NCI-H524 (cell line): ENCODE measurements at places on chromosomes 6 and 20.

DNA sequence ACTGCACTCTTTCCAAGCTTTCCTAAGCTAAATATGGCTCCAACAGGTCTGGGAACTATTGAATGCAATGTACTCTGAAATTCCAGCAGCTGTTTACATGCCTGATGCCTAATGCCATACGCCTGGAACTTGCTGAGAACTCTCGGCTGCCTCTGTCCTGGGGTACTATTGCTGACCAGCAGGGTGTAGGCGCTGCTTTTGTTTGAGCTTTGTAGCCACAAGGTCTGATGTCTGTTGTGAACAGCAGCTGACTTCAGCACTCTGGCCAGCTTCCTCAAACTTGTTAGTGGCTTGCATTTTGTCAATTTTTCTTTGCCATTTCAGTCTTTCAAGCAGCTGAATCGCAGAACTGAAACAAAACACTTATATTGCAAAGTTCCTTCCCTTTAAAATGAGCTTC, 26.7 kb downstream of the SAYSD1 start:
- DNase-seq: no peak

DNA sequence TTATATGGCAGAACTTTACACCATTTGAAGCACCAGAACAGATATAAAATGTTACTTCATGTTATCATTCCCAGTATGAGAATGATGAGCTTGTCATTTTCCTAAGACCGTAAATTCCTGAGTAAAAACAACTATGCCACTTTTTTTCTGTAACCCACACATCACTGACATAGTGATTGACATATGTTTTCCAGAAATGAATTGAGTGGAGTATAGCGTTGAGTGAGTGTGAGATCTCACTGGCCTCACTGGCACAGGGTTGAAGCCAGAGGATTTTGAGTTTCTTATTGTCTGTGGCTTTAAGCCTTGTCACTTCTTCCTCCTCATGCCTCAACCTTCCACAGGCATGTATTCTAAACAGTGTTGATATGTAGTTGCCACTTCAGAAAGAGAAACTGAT, 62.3 kb downstream of the PDE7B start:
- DNase-seq: no peak

DNA sequence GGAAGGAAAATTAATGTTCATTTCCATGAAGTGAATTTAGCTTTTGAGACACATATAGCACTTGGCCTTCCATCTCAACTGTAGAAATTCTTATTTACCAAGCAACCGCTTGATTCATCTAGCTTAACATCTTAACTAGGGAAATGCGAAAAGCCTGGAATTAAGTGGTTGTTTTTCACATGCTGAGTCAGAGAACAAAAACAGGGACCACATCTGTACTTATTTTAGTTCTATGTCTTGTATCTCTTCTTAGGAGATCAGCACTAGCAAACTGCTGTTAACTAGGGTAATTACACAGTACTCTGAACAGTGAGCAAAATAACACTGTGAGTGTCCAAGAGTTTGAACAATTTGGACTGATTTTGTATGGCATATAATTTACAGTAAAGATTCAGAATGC, 590.9 kb upstream of the NRSN1 start:
- DNase-seq: no peak

DNA sequence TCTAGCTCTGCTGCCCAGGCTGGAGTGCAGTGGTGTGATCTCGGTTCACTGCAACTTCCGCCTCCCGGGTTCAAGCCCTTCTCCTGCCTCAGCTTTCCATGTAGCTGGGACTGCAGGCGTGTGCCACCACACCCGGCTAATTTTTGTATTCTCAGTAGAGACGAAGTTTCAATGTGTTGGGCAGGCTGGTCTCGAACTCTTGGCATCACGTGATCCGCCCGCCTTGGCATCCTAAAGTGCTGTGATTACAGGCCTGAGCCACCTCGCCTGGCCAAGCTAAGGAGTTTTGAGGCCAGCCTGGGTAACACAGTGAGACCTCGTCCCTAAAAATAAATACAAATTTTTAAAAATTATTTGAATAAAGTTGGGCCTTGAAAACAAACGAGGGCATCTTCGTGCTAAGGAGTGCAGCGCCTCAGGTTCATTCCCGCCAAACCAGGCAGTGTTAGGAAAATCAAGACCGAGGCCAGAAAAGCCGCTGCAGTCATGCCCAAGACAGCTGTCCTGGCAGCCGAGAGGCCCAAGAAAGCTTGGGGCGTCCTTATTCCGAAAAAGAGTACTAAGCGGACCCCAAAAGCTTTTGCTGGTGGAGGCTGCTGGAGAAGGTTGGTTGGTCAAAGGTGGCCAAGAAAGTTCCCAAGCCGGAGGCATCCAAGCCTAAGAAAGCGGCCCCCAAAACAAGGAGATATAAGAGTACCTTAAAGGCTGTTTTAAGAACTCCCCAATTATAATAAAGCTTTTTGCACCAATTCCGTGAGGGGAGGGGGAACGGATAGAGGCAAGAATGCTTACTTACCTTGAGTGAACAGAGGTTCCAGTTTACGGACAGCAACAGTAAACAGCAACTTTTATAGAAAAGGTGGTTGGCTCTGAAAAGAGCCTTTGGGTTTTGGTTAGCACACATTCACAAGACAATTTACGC, 109.0 kb downstream of the HFE start:
- DNase-seq: peak; percentile 23

DNA sequence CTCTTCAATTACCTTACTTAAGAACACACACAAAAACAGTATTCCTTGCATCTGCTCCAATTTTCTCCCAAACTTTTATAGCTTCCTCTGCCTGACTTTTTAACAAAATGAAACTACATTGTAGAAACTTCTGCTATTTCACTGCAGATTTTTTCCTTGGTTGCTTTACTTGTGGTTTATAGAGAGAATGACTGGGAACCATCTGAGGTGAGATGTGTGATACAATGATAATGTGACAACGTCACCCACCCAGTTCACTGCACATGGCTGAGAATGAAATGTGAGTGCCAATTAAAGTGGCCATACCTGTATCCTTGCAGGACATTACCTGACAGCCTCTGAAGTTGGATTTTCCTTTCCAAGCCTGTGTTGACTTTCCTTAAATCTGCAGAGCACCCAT, 258.4 kb downstream of the CD83 start:
- no peak for DNase-seq

DNA sequence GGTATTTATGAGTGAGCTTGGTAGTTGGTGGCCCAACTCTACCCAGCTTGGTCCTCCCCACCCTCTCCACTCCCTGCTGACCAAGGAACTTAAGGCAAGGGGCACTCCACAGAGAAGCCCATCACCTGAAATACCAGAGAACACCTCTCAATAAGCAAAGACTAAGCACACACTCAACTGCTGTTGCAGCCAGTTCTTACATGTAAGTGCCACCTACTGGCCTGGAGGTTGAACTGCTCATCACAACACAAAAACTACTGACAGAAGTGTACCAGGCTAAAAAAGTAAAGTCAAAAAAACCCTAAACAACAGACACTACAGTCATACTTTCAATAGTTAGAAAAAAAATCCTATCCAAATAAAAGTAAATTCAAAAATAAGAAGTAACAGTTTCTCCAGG, 146.2 kb downstream of the FAM83B start:
- DNase-seq: no peak

DNA sequence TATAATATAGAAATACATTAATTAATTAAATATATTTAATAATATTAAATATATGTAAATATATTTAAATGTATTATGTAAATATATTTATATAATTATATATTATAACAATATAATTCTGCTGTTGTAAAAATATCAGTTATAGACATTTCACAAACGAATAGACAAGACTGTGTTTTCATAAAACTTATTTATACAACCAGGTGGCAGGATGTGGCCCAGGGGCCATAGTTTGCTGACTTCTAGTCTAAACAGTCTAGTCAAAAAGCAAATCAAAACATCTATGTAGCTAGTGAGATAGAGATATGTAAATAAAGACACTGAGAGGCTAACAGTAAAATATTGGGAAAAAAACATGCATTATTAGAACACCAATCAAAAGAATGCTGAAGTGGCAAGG, 136.4 kb downstream of the TBXT start:
- DNase-seq: no peak

DNA sequence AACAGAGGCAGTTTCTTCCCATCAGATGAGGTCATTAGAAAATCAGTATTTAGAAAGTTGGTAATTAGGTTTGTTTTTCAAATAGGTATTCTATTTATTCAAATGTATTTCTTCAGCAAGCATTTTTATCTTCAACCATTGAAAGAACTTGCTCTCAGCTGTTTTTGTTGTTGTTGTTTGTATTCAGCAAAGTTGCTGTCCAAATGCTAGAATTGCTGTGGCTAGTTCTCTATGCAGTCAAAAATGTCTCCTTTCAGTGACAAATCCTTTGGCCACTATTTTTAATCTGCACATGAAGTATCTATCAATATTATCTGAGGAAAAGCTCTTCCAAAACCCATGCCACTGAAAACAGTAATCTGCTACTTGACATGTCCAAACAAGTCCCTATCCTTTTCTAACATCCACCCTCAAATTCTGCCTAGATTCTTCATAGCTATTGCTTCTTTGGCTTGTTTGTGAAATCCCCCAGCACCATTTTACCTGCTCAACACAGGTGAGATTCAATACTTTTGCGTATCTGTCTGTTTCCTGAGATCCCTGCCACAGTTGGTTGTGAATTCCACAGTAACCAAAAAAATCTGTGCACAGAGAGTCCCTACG, 1005.4 kb downstream of the GRIK2 start:
- DNase-seq: no peak

DNA sequence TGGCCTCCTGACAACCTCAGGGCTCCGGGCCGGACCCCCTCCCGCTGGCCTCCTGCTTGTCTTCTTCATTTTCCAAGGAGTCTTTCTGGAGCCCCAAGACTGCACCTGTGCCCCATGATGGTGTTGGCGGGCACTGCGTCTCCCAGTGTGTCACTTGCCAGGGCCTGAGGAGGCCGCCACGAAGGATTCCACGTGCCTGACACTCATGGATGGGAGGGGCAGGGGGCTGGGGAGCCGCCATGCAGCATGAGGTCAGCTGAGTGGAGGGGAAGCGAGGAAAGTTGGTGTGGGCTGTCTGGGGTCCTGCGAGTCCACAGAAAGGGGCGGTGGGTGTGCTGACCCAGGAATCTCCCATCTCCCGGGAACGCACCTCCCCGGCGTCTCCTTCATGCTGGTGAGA, 165.7 kb downstream of the SMOC2 start:
- DNase-seq: no peak

DNA sequence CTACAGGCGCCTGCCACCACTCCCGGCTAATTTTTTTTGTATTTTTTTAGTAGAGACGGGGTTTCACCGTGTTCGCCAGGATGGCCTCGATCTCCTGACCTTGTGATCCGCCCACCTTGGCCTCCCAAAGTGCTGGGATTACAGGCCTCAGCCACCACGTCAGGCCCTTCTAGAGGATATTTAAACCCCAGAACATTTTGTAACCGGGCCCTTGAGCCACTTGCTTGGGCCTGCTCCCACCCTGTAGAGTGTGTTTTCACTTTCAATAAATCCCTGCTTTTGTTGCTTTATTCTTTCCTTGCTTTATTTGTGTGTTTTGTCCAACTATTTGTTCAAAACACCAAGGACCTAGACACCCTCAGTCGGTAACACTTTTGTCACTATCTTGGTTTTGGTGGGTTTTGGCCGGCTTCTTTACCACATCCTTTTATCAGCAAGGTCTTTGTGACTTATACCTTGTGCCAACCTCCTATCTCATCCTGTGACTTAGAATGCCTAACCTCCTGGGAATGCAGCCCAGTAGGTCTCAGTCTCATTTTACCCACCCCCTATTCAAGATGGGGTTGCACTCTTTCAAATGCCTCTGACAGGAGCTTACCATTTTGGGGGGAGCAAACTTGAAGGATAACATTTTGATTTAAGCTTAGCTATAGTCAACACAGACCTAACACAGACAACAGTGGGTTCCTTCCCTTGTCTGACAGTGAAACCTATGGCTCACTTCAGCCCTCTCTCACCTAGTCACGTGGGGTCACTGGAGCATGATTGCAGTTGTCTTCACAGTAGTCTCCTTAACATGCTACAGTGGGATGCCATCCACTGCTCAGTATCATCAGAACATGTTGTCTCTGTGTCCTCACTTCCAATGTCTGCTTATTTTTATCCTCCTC, 27.9 kb upstream of the KIF6 start:
- no peak for DNase-seq

- DNase-seq: no peak
Measured at GRCh38 chr6:145147559-145147958, 587.8 kb downstream of the EPM2A start.

DNA sequence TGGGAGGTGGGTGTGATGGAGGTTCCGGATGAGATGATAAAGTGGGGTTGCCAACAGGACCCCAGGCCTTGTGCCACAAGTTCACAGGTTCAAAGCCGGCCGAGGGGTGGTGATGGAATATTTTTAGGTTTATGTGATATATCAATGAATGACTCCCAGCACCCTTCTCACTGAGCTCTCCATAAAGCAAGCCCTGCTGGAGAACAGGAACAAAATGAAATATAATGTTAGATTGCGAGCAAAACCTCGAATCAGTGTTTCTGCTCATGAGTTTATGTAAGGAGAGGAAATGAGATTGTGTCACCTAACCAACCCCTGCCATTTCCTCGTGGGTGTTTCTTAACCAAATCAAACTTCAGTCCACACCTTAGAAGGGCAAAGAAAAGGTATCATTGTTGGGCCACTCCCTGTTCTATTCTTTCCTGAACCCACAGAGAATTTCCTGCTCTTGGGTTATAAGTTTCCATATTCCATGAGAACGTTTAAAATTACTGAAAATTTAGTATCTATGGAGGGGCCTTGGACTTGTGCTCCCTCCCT, 192.2 kb upstream of the EXOC2 start:
- no peak for DNase-seq

DNA sequence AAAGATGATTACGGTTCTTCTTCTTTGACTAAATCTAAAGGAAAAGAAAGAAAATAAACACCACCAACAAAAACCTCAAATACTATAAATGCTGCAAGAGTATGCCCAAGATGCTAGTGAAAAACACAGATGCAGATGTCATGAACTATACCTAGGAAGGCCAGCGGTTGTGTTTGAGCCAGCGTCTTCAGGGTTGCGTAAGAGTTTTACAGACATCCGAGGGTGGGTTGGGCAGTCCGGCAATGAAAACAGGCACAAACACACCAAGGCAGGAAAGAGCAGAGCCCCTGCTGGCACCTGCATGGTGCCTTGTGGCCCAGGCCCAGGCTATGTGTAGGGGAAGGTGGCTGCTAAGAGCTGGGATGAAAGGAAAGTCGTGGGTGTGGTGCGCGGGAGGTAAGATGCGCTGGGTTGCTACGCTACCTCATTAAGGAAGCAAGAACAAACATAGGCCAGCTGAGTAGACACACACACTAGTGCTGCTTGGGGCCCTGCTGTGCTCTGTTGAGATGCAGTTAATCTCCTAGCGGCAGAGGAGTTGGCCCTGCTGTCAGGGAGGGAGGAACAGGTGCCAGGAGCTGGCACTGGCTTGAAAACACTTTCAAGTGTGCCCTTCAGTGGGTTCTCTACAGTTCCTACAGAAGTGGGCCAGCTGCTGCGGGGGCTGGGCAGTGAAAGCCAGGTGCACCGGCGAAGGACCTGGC, 170.2 kb upstream of the PLN start:
- DNase-seq: peak; percentile 99
